Glutamatergic neuron (in vitro differentiated cells): ENCODE measurements at places on chromosomes 13 and 19. TPM values are rescaled to one million over a fixed set of nuclear protein-coding genes. Genes with fewer than 3 reads are reported as not detected.

F10 gene
- total RNA-seq = 0.74 TPM

DNA sequence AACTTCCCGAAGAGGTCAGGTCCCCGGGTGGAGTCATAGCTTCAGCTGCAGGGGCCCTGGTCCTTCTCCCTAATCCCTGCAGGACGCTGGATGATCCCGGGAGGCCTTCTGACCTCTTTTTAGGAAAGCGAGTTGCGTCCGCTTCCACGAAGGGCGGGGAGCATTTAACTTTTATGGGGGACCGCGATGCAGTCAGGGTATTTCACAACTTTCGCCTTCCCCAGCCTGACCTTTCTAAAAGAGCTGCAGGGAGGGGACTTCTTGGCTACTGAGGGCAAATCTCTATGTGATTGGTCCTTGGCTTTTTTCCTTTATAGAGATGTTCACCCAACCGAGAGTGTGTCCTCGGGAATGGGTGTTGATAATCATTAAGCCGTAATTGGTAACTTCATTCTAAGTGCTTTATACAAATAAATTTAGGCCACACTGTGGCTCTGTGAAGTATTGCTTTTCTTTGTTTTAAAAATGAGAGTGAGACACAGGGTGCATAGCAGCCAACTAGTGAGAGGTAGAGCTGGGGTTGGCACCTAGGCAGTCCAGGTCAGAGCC, 778 bp downstream of the ZNF230 start:
- no peak for DNase-seq

DNA sequence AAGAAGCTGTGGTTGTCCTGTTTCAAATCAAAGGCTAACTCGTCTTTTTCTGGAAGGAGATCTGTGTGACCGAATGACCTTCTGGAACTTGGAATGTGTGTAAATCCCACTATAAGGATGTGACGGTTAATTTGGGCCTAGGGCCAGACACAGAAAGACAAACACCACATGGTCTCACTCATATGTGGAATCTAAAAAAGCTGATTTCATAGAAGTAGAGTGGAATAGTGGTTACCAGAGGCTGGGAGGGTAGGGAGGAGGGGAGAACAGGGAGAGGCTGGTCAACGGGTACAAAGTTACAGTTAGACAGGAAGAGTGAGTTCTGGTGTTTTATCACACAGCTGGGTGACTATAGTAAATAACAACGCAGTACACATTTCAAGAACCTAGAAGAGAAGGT, 39.3 kb upstream of the RGCC start:
- DNase-seq = no peak

DNA sequence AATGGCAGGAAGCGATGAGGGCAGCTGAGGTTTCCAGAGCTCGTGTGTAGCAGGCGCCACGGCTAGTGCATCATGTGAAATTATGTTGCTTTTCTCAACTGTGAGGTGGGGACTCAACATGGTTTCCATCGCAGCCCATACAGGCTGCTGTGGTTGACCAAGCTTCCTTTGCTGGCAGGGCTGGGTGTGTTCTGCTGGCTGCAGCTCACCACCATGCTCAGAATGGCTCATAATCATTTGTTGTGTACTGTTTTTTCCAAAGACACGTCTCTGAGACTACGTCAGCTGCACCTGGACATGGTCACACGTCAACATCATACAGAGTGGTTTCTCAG, 16.1 kb upstream of the RASA3 start:
- DNase-seq = no peak

LRRC8E gene
- total RNA-seq = not detected

GRK1 gene
- 1.2 TPM for total RNA-seq
